ENCODE measurements at places on chromosomes 7 and 10. TPM values are rescaled to one million over a fixed set of nuclear protein-coding genes. Genes with fewer than 3 reads are reported as not detected.
A peak's percentile ranks its signal among the peaks of the same experiment; 100 is the strongest.

ZNF365 gene
- 5.2 TPM for total RNA-seq

GBX1 gene
- total RNA-seq, result not detected

- no peak for DNase-seq
Observed at GRCh38 chr7:137146012-137146455, 197.5 kb downstream of the PTN start.

- no peak for DNase-seq
Observed at GRCh38 chr7:92325173-92325572, 79.4 kb downstream of the ANKIB1 start.

- DNase-seq, result peak; percentile 53
Observed at GRCh38 chr10:43323245-43323644, 48.2 kb upstream of the FXYD4 start.

GRCh38 chr7:30322271-30323005 is 38.0 kb downstream of the ZNRF2 start:
- DNase-seq, result no peak

DNA sequence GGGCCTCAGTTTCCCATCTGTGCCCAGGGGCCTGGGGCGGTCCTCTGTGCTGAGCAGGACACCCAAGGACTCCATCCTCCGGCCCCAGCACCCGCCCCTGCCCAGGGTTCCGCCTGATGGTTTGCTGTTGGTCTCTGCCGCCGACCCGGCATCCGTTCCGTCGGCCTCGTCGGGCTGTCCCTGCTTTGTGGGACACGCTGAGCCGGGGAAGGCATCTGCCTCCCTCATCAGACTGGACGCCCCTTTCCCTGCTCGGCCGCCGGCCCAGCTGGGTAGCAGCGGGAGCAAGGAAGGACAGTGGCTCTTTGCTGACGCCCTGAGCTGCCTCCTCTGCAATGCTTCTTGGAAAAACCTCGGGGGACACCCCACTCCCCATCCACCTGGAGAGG is 39.5 kb downstream of the FAM20C start:
- DNase-seq, result no peak

DNA sequence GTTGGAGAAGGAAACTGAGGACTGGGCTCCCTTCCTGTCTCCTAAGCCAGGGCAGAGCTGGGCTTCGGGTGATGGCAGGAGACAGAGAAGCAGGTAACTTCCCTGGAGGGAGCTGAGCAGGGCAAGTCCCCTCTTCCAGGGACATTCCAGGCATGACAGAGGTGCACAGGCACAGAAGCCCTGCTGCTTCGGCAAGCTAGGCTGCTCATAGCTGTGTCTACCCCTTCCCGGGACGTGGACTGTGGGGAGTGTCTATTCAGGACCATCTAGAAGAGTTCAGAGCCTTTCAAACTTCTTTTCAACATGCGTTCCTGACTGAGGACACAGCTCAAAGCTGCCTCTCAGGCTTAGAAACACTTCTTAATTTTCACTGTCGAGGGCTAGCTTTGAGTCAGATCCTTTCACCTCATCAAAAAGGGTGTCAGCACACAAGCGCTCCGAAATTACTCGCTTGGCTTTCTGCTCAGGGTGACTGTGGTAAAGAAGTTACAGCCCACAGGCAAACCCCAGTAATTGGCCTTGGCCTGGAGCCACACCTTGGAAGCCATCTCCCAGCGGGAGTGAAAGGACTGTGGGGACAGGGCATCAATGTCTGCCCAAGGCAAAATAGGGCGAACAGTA is 63.7 kb upstream of the STEAP1B start:
- DNase-seq, result no peak

GRCh38 chr7:40499718-40500117 is 364.9 kb downstream of the SUGCT start:
- no peak for DNase-seq

DNA sequence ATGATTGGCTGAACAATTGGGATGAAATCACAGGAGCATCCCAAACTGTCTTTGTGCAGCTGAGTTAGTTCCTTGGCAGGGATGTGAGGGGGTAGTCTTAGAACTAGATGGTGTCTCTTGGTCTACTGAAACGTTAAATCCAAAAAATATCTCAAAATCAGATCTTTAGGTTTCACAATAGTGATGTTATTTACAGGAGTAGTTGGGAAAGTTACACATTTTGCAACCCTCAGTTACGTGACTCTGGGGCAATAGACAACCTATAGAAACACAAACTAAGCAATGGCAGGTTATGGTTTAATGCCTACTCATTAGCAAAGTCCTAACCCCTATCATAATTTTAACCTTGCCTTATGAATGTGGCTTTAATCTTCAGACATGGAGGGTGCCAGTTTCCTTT is 24.0 kb downstream of the PKD1L1 start:
- DNase-seq, result no peak

All from chondrocyte (in vitro differentiated cells).